ENCODE measurements at places on chromosomes 3 and 15.

GRCh38 chr3:124783696-124784095, 53.4 kb downstream of the UMPS start:
- no peak for DNase-seq

GRCh38 chr15:59229015-59229414, 22.4 kb downstream of the LDHAL6B start:
- no peak for DNase-seq

DNA sequence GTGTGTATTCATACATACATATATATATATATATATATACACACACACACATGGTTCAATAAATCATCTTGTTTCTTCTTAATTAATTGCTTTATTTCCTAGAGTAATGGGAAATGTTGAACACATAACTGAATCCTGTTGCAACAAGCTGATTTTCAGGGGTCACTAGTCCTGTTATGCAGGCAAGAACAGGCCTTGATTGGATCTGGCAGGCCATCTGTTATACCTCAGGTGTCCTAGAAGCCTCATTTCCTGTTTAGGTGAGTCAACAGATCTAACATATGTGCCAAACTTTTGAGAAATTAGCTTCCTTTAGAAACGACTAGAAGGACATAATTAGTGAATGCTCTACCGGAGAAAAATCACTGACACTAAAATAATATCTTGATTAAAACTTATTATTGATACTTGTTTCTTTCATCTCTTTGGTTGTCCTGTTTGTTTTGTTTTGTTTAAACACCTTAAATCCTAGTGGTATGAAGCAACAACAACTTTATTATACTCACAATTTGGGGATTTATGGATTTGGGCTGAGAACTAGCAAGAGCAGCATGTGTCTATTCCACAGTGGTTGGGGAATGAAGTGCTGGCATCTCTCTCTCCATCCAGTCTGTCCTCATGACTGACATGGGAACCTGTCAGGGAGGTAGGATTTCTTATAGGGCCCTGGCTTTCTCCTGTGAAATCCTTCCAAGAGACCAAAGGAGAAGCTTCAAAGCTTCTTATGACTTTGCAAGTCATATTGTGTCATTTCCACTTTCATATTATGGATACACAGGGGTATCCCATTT, 552.6 kb downstream of the NSUN3 start:
- no peak for DNase-seq

DNA sequence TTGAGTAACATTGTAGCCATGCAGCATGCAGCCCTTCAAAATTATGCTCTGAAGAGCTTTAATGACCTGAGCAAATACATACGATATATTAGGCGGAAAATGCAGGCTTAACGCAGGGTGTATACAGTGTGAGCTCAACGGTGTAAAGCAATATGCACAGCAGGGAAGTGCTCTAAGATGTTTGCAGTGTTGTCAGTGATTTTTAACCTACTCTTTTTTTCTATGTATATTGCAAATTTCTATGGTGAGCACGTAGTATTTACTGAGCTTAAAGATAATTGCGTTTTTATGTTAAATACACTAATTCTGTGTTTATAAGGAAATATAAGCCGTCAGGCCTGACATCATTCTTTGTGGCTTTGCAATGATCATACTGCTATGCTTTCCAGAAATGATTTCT, 42.1 kb downstream of the DGKG start:
- DNase-seq, result no peak

DNA sequence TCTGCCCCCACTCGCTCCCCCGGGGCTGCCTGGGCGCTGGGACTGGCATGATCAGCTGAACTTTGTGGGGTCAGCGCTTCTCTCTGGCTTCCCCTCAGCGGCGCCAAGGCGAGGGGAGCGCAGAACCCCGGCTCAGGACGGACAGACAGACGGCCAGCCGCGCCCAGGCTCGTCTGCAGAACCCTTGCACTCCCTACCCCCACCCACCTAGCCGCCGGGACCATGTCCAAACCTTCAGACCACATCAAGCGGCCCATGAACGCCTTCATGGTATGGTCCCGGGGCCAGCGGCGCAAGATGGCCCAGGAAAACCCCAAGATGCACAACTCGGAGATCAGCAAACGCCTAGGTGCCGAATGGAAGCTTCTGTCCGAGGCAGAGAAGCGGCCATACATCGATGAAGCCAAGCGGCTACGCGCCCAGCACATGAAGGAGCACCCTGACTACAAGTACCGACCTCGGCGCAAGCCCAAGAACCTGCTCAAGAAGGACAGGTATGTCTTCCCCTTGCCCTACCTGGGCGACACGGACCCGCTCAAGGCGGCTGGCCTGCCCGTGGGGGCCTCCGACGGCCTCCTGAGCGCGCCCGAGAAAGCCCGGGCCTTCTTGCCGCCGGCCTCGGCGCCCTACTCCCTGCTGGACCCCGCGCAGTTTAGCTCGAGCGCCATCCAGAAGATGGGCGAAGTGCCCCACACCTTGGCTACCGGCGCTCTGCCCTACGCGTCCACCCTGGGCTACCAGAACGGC, 621 bp downstream of the SOX14 start:
- DNase-seq, result no peak

DNA sequence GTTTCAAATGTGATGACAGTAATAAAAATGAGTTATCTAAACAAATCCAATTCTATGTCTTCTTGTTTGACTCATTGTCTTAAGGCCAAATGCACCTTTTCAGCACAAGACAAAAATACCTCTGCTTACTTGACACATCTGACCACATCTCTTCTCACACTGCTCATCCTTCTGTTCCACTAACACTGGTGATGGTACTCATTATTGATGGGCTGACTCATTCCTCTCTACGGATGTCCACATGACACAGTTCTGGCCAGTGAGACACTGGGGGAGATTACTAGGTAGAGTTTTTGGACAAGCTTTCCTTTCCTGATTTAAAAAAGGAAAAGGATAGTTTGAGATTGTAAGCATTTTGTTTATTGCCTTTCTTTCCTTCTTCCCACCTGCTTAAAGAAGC, 410.6 kb upstream of the THRB start:
- DNase-seq, result no peak

DNA sequence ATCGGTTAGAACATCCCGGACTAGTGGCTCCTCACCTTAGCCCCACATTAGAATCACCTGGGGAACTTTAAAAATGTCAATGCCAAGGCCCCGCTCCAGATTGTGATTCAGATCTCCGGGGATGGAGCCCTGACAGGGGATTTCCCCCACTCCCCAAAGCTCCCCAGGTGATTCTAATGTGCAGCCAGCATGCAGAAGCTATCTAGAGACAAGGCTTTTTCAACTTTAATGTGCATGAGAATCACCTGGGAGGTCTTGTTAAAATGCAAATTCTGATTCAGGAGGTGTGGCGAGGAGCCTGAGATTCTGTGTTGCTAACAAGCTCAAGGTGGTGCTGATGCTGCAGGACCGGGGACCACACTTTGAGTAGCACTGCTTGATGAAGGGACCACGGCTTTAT, 156.7 kb downstream of the RAB11A start:
- no peak for DNase-seq

DNA sequence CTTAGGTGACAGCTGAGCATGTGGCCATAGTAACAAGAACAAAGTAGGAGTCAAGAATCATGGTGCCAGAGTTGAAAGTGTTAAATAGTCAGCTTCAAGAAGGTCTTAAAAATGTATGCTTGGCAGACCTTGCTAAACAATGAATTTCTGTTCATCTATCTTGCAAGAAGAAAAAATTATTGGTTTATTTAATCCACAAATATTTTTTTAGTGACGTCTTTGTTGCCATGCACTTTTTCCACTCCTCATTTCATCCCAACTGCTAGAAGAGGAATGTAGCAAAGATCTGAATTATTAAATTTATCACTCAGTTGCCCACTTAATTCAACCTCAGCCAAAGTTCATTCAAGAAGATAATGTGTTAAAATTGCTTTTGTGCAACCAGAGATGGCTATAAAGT, 3.2 kb upstream of the SLC4A7 start:
- no peak for DNase-seq

GRCh38 chr3:189646853-189647542, 15.8 kb downstream of the TP63 start:
- DNase-seq, result no peak

GRCh38 chr3:114928989-114929640, 218.0 kb downstream of the ZBTB20 start:
- no peak for DNase-seq

DNA sequence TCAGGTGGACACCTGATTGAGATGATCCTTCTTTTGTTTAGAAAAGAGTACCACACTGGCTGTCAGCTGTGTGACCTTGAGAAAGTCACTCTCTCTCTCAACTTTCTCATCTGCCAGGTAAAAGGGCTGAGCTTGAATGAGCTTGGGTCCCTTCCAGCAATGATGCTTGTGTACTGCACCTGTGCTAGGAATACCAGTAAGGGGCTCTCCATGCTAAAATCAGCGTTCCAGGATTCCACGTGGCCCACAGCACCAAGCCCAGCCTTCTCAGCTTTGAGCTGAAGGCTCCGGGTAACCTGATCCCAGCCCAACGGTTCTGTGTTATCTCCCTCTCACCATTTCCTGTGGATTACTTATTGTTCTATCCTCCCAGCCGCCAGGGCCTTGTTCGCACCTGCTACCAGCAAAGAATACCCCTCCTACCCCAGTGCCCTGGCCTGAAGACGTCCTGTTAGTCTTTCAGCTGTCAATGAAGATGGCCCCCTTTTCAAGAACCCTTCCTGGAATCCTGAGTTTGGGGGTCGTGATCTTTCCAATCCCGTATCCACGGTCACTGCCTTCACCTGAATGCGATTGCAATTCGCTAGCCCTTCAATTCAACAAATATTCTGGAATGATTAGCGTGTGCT, 54.2 kb upstream of the CGNL1 start:
- DNase-seq, result no peak

DNA sequence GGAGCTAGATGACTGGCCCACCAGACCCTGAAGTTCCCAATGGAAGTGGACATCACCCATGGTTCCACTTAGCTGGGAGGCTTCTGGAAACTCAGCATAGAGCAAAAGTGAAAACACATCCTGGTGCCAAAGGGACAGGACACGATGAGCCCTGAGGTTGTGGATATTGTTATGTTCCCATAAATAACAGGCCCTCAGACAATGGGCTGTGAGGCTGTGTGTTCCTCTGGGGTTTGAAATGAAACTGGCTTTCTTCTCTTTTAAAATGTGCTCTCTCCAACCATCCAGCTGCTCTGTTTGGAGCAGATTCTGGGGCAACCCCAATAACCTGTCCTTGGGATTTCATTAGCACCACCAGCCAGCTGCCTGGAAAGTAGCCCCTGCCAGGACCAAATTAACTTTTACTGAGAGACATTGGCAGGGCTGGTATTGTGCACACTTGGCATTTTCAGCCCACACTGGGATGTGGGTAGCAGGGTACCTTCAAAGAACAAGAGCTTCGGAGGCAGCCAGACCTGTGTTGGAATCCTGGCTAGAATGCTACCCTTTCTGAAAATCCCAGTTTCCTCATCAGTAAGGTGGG, 97.5 kb downstream of the DNAJB8 start:
- no peak for DNase-seq

DNA sequence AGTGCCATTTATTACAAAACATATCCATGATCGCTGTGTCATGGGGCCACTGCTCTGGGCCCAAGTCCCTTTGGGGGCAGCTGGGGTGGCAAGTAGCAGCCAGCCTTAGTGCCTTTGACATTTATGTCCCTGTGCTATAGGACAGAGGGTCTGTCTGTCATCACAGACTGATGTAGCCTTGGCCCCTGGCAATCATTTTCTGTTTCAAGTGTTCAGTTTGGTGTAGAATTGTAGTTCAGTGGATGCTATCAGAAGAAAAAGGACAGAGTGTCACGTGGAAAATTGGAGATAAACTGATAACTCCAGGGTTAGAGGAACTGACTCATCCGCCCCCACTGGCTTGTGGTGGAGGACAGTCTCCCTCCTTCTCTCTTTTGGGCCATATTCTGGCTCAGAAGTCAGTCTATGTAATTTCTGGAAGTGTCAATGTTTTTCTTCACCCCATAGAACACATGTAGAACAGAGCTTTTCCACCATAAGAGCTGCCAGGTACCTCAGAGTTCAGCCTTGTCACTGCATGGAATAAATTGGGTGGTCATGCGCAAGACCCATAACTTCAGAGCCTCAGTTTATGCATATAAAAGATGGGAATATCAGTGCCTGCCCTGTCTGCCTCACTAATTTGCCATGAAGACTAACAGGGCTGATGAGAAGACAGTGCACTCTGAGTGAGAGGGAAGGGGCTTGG, 4.5 kb upstream of the MRPS22 start:
- DNase-seq, result no peak

DNA sequence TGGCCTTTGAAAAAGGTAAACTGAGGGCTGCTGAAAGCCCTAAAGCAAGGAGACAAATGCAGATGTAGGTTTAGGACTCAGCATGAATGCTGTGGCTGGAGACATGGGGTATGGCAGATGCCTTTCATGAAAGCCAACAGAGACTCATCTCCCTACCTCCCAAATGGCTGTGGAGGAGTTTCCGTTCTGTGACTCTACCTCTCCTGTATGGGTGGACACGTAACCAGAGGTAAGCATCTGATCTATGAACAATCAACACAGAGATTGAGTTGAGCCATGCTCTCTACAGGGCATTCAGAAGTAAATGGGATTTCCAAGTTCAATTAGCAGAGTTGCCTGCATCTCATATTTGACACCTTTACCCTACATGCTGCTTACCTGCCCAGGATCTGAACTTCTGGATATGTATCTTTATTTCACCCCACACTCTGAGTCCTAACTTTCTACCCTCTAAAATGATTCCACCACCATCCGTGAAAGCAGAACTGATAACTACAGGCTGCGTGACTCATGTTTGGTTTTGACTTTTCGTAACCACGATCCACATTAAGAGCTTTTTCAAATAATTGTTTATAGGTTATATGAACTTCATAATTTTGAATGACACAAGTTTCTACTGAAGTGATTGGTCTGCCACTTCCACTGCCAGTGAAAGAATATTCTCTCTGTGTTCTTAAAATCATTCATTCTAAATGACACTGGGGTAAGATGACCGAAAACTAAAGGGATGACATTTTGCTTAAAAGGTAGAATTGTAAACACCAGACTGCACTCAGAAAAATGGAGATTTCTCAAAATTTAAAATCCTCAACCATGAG, 1058.7 kb downstream of the FHIT start:
- DNase-seq, result no peak

DNA sequence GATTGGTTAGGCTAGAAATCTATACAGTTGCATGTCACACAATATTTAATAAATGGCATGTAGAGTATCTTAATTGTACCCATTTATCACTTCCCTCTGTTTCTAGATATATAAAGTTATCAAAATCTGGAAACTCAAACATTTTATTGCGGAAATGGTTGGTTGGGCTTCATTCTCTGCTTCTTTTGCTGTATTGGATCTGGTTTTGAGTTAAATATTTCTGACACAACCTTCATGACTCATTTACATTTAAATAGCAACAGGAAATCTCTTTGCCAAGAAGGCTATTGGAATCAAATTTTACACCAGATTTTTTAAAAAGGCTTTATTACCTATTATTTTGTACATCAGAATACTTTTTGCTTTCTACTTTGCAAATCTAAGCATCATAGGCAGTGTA, 153.8 kb downstream of the EBLN2 start:
- no peak for DNase-seq

DNA sequence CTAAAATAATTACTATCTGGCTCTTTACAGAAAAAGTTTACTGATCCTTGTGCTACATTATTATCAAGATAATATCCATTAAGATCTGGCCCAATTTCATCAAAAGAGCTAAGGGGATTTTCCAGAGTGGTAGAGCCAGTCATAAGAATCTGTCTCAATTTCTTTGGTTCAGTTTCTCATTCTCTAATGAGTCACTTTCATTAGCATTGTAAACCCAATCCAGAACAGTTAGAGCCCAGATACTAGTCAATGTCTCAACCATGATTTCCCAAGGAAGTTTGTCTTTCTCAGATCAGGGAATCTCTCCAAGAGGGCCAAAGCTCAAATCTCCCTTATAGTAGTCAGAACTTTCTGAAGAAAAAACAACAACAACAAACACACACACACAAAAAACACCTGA, 131.1 kb upstream of the PPP2R3A start:
- no peak for DNase-seq

- no peak for DNase-seq
Observed at GRCh38 chr3:124650798-124651197, 79.5 kb upstream of the UMPS start.
